NAMALWA (cell line): ENCODE measurements at places on chromosomes 16 and 17.

DNA sequence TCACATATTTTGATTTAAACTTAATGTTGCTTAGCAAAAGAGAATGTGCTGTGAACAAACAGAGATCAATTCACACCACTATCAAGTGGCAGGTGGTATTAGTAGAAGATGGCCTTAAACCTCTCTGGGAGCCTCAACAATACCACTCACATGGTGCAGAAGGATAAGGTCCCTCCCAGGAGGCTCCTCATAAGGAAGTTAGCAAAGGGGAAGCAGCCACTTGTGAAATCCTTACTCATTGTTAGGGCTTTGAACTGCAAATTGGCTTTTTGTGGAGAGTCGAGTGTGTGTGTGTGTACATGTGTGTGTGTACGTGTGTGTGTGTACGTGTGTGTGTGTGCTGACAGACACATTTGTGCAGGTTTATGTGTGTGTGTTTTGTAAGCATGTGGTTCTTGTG lies 48.9 kb upstream of the ASIC2 start:
- DNase-seq, result no peak

- DNase-seq, result no peak
These were observed 148.9 kb upstream of the GNAO1 start for GRCh38 chr16:56042416-56042815.

- DNase-seq, result no peak
These were observed 6.9 kb downstream of the TXNDC11 start for GRCh38 chr16:11735787-11736186.

GRCh38 chr16:73304008-73304774 lies 256.3 kb upstream of the ZFHX3 start:
- DNase-seq, result no peak

DNA sequence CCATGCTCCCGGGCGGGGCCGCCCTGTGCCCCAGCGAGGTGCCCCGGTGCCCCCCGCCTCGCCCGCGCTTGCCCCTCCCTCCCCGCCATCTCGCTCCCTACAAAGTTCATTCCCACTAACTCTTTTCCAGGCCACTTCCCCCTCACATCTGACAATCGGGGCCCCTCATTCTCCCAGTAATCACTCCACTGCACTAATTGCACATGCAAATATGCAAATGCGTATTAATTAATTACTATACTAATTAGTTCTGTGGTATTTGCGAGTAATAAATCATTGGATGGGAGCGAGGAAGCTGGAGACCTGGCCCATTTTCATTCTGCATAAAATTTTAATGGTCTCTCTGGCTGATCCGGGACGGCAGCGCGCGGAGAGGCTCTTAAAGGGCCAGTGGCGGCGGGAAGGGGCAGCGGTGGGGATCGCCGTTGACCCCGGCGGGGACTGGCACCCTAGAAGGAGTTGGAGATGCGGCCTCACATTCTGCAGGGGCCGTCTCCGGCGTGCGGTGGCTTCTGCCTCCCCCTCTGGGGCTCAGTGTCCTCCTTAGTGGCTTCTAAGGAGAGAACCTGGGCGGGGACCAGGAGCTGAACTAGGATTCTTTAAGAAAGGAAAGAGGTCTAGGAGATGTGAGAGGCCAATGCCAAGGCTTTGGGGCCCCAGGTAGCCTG lies 8.4 kb upstream of the PPP1R1B start:
- peak; percentile 33 for DNase-seq

DNA sequence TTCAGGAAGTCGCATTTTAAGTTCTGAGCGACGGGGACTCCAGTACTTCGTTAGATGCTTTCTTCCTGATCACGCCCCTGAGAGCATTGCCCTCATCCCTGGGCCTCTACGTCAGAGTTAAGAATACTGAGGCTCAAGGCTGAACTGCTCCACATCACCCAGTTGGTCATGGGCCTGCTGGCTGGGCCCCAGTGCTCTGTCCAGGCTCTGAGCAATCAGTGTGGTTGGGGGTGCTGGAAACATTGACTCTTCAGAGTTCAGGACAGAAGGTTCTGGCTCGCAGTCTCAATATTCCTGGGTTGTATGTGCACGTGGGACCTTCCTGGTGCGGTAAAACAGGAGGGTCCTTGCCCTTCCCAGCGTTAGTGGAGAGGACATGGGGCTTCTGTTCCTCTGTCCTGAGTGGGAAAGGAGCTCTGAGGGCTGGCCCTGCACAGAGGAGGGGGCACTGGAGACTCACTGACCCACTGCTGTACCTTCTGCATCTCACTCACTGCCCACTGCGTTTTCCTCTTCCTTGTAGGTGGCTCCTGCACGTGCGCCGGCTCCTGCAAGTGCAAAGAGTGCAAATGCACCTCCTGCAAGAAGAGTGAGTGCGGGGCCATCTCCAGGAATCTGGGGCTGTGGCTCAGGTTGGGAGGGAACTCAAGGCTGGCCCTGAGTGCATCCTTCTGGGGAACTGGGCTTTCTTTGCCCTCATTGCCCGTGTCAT lies 518 bp downstream of the MT1E start:
- no peak for DNase-seq

GRCh38 chr16:79653373-79653891 lies 52.9 kb upstream of the MAF start:
- no peak for DNase-seq

- no peak for DNase-seq
These were observed 114.5 kb downstream of the AXIN2 start for GRCh38 chr17:65446838-65447526.

GRCh38 chr17:65013613-65014391 lies 42.7 kb downstream of the GNA13 start:
- DNase-seq, result no peak

DNA sequence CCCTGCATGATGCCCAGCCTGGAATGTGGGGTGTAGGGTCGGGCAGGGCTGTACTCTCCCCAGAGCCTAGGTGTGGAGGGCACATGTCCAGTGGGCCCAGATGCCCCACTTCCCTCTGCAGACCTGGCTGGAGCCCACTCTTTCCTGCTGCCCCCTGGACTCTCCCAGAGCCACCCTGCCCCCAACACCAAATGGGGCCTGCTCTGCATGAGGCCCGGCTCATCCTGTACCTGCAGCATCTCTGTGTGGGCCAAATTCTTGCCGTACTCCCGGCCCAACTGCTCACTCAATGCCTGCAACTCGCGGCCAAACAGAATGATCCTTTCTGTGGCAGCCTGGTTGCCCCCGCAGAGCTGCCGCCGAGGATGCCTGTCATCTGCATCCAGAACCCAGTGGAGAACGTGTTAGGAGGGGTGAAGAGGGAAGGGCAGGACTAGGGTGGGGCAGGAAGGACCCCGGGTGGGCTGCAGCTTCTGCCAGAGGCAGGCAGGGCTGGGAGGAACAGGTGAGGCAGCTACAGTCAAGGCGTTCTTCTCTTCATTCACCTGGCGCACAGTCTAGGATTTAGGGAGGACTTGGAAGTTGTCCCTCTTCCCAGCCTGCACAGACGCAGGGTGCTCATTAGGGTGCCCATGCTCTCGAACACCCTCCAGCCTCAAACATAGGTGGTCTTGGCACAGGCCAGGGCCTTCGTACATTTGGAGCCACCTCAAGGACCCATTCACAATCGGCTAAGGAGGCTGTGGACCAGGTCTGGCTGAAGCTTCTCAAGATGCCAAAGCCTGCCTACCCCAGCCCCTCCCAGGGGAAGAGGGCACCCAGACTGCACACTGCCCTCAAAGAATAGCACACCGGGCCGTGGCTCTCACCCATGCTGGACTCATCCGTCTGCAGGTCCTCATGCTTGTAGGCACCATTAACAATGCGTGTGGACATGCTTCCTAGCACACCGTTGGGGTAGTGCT lies 8.7 kb upstream of the GFOD2 start:
- DNase-seq, result no peak

- DNase-seq, result no peak
These were observed 3.7 kb downstream of the CRISPLD2 start for GRCh38 chr16:84823484-84823883.

DNA sequence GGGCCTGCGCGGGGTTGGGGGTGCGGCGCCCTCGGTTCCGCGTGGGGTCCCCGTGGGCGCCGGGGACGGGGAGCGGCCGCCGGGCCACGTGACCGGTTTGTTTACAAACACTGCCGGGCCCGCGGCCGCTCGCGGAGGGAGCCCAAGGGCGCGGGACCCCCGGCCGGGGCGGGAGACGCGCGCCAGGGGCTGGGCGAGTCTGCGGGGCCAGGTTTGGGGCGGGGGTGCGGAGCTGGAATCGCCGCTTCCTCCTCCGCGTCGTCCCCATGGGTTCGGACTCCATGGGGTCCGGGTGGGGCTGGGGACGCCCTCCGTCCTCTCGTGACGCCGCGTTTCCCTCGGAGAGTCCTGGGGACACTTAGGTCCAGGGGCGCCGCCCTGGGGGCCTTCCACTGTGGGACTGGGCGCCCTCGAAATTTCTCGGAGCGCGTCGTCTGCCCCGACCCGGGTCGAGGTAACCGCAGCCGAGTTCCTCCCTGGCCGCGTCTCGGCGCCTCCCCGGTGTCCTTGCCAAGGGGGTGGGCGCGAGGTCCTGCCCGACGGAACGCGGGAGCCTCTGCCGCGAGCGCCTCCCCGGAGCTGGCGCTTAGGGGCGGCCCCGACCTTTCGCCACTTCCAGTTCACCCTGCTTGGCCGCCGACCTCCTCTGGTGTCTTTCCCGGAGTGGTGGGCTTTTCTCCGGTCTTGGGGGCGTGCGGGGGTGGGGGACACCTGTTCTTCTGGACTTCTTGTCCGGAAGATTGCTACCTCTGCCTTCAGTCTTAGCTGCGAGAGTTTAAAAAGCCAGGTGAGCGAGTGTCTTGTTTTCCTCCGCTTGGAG lies 684 bp downstream of the YPEL2 start:
- DNase-seq, result peak; percentile 17

DNA sequence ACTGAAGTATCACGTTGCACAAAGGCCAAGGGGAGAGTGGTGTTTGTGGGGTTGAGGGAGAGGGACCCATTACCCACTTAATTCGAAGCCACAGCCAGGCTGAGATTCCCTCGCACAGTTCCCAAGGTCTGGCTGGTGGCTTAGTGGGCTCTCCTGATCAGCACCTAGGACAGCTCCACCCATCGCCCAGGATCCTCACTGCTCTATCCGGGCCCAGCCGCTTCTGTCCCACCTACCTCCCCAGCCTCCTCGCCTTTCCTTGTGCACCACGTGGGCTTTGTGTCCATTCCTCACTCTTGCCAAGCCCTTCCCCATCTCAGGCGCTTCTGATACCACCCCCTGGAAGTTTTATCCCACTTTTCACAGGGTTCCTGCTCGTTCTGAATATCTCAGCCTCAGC lies 163.5 kb downstream of the CCT6B start:
- peak; percentile 8 for DNase-seq

- DNase-seq, result peak; percentile 84
These were observed 5.4 kb downstream of the BANP start for GRCh38 chr16:87956365-87957231.

- DNase-seq, result no peak
These were observed 11.9 kb downstream of the NFATC3 start for GRCh38 chr16:68097088-68097487.

GRCh38 chr17:44979426-44979995 lies 11.4 kb upstream of the C1QL1 start:
- DNase-seq, result no peak

GRCh38 chr16:87388818-87389134 lies 3.4 kb upstream of the MAP1LC3B start:
- DNase-seq, result no peak

DNA sequence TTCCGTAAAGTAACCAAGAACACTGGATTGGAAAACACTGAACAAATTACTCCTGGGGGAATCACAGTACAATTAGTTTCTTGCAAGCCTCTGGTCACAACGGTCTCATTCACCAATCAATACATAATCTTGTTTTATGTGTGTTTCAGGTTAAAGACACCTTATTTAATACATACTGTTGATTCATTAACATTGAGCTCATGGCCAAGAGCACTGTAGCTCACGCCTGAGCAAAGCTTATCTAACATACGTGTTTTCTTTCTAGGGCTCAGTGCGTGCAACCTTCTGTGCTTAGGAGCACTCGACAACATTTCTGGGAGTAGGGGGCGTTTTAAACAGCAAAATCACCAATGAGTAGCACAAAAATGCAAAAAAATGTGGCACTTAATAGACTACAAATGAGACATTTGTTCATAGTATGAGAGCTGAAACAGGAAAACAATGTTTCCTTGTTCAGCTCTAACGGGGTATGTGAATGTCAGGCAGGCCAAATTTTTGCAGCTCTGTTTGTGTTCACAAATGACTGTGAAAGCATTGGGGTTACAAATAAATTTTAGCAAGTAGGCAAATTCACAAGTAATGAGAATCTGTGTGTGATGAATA lies 206.2 kb downstream of the CNTNAP4 start:
- DNase-seq, result no peak

DNA sequence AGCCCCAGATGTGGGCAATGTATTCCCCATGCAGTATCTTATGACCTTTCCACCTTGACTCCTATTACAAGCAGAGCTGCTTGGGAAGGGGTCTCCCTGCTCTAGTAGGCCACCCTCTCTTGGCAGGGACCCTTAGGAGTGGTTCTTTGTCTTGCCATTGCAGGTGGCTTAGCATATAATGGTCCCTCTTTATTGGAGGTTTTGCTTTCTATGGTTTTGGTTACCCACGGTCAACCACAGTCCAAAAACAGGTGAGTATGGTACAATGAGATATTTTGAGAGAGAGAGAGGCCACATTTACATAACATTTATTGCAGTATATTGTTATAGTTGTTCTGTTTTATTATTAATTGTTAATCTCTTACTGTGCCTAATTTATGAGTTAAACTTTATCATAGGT lies 472.8 kb upstream of the ASIC2 start:
- DNase-seq, result no peak

DNA sequence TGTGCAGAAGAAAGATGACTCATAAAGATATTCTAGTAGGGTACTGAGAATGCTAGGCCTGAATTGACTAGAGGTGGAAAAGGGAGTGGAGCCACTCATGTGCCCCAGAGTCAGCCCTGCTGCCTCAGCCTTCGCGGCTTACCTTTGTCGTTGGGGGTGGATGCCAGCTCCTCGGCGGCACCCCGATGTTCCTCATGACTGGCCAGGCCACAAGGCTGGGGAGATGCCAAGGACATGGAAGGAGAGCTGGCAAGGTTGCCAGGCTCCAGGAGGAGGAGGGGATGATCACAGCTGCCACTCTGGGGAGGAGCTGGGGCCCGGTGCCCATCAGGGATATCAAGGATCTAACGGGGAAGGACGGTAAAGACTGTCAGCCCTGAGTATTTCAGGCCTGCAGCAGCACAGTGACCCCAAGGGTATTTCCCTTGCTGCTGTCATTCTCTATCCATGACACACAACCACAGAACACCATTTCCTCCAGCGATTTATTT lies 9.7 kb upstream of the SLC35B1 start:
- no peak for DNase-seq

GRCh38 chr16:55502801-55503366 lies 6.0 kb upstream of the LPCAT2 start:
- no peak for DNase-seq
